AG04450 (cell line): ENCODE measurements at places on chromosomes 5 and 9. TPM values are rescaled to one million over a fixed set of nuclear protein-coding genes. Genes with fewer than 3 reads are reported as not detected.

TNFSF15 gene
- polyA plus RNA-seq: 2.6 and 2.8 TPM in 2 replicates

GRCh38 chr5:93532370-93532769 is 48.6 kb downstream of the NR2F1-AS1 start:
- DNase-seq: peak; percentile 71

SARDH gene
- polyA plus RNA-seq: 1.3 and 2.2 TPM in 2 replicates

DNA sequence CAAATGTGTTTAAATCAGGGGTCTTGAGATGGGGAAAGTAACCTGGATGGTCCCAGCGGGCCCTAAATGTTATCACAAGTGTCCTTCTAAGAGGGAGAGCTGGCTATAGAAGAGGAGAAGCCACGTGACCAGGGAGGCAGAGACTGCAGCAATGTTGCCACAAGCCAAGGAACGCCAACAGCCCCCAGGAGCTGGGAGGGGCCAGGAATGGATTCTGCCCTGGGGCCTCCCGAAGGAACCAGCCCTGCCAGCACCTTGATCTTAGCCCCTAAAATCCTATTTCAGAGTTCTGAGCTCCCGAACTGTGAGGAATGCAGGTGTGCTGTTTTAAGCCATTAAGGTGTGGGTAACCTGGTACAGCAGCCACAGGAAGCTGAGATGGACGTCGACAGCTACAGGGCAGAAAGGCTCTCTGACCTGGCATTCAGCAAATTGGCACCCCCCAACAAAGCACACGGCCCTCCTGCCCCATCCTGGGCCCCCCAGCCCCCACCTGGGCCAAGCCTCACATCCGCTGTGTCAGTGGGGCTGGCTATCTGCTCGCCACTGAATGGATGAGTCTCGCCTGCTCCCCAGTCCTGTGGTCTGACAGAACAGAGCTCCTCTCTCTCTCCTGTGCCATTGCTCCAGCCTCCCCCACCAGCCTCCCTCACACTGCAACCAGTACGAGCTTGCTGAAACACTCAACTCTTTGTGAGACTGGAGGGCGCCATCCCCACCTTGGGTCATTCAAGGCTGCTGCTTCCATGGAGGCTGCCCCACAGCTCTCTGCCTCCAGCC is 78.8 kb downstream of the ADAMTS2 start:
- no peak for DNase-seq

GRCh38 chr9:14189578-14189977 is 124.4 kb downstream of the NFIB start:
- no peak for DNase-seq

SLC6A19 gene
- not detected in 2 replicates for polyA plus RNA-seq

DNA sequence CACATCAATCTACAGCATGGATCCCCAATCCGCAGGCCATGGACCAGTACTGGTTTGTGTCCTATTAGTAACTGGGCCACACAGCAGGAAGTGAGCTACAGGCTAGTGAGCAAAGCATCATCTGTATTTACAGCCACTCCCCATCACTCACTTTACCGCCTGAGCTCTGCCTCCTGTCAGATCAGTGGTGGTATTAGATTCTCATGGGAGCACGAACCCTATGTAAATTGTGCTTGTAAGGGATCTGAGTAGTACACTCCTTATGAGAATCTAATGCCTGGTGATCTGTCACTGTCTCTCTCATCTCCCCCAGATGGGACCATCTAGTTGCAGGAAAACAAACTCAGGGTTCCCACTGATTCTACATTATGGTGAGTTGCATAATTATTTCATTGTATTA is 212.7 kb upstream of the FAM174A start:
- DNase-seq: no peak

GRCh38 chr5:125316915-125317535 is 570.6 kb upstream of the ZNF608 start:
- no peak for DNase-seq

DNA sequence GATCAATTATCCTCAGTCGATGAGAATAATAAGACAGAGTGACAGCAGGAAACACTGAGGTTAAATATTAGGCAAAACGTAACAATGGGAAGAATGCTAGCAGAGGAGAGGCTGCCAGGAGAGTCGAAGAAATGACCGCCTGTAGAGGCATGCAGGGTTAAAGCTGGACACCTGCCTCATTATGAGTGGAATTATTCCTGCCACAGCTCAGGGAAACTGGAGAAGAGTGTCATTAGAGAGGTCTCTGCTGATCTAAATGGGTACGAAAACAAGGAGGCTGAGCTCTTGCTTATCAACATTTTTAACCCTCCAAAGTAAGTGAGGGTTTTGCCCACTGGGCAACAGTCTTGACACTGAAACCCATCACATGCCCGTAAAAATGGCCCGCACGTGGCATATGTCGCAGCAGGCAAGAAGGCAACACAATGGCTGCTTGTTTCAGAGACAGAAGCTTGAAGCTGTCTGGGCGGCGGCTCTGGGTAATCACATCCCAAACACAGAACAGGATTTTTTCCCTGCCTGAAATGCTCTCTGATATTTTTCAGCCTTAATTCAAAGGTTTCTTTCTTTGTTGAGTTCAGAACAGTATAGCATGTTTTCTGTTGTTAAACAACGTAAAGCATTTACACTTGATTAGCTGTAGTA is 118.7 kb downstream of the MED27 start:
- no peak for DNase-seq

- no peak for DNase-seq
Observed at GRCh38 chr5:10792336-10792735, 31.3 kb upstream of the DAP start.

GRCh38 chr5:113336975-113337374 is 97.8 kb downstream of the TSSK1B start:
- DNase-seq: no peak

HTR4 gene
- not detected in 2 replicates for polyA plus RNA-seq

DNA sequence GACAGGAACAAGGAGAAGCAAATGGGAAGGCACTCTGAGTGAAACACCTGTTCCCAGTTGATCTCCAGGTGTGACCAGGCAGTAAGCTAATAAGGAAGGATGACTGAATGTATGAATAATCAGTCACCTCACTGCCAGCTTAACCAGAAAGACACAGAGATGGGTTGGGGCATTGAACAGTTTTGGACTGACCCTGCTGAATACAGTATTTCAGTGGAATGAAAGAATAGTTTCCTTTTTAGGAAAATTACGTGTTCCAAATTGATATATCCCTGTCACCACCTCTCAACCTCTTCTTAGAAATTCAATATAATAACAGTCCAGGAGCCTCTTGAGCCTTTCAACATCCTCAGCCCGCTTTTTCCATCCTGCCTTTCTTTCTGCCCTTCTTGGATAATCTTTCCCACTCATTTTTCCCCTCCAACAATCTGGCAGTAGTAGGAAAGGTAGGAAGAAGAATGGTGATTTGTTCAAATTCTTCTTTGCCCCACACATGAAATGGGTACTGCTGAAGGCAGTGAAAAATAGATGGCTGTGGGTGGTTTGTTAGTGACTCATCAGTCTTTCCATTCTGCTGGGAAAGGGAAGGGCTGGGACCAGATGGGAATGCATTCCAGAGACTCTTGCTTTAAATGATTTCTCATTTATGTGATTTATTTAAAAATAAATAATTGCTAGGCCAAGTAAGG is 117.9 kb downstream of the ZSWIM6 start:
- DNase-seq: peak; percentile 70

- DNase-seq: no peak
Observed at GRCh38 chr9:99085949-99086948, 18.7 kb upstream of the TGFBR1 start.

- DNase-seq: no peak
Observed at GRCh38 chr5:130541617-130542221, 623.3 kb downstream of the HINT1 start.

DRD1 gene
- polyA plus RNA-seq: 0.11 TPM in 2 replicates

ZDHHC11B gene
- polyA plus RNA-seq: not detected in 2 replicates

DNA sequence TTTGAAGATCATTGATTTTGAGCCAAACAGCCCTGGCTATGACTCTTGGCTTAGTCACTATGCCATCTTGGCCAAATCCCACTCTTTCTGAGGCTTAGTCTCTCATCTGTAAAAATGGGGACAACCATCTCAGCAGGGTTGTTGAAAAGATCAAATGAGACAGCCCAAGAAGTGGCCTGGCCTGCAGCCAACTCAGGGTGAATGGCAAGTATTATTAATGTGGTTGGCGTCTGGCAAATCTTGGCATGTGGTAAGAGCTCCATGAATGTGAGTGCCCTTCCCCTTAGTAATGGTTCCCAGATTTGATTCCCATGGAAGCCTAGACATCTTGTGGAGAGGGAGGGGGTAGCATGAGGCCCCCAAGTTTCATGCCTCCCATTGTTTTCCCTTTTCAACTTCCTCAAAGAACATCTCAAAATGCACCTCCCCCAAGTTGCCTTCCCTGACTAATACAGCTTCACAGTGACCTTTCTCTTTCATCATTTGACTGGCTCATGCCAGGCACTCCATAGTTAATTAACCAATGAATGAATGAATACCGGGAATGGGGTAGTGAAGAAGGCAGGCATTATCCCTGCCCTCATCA is 11.8 kb upstream of the TGFBI start:
- DNase-seq: no peak

PLPPR1 gene
- not detected in 2 replicates for polyA plus RNA-seq

- DNase-seq: no peak
Observed at GRCh38 chr5:66617226-66617861, 21.2 kb downstream of the MAST4 start.

DNA sequence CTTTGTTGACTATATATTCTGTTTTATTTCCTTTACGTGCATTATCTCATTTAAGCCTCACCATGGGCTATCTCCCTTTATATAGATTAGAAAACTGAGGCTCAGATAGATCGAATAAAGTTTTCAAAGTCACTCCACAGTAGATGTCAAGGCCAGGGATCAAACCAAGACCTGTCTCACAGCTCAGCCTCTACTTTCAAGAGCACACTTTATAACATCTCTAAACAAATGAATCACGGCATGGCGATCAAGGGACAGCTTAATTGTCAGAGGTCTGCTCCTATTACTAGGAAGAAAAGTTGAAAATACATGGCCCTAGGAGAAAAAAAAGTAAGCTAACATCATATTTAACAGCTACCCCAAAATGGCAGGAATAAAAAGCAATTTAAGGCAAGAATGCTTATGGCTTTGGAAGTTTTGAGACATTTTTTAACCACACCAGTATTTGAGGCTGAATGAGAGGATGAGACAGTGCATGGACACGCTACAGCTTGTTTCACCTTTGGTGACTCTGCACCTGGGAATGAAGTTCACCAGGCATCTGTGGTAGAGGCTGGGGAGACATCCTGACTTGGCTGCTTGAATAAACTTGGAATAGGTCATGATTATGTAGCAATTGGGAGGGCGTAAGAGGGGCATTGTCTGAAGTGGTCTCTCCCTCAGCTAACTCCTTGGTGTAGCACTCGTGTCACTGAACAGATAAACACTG is 486.8 kb upstream of the WWC1 start:
- no peak for DNase-seq

- DNase-seq: no peak
Observed at GRCh38 chr5:2810644-2811043, 59.2 kb upstream of the IRX2 start.

CPEB4 gene
- 20.3 and 21.3 TPM in 2 replicates for polyA plus RNA-seq

DNA sequence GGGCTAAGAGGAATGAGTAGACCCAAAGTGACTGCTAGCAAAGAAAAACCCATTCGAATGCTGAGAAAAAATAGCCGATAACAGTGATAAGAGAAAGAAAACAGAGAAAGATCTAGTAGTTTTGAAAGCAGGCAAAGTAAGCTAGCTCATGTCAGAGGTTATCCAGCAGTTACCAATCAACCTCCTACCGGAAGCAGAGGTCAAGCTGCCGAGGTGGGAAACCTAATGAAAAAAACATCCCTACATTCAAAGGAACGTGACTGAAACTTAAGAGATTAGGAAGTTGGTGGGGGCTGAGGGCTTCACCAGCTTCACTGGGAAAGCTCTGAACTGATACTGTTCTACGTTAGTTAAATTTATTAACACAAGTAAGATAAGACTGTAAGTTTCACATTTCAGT is 32.6 kb downstream of the SSBP2 start:
- no peak for DNase-seq

DNA sequence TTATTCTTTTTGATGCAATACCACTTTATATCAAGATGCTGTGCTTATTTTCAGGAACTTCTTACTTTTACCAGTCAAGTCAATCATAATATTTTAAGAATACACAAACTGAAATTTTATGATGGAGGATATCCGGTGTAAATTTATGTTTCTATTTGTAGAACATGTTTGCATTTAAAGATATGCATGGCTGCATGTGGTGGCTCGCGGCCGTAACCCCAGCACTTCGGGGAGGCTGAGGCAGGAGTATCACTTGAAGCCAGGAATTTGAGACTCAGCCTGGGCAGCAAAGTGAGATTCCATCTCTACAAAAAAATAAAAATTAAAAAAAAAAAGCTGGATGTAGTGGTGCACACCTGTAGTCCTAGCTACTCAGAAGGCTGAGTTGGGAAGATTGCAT is 73.5 kb upstream of the ALDH1A1 start:
- no peak for DNase-seq

DNA sequence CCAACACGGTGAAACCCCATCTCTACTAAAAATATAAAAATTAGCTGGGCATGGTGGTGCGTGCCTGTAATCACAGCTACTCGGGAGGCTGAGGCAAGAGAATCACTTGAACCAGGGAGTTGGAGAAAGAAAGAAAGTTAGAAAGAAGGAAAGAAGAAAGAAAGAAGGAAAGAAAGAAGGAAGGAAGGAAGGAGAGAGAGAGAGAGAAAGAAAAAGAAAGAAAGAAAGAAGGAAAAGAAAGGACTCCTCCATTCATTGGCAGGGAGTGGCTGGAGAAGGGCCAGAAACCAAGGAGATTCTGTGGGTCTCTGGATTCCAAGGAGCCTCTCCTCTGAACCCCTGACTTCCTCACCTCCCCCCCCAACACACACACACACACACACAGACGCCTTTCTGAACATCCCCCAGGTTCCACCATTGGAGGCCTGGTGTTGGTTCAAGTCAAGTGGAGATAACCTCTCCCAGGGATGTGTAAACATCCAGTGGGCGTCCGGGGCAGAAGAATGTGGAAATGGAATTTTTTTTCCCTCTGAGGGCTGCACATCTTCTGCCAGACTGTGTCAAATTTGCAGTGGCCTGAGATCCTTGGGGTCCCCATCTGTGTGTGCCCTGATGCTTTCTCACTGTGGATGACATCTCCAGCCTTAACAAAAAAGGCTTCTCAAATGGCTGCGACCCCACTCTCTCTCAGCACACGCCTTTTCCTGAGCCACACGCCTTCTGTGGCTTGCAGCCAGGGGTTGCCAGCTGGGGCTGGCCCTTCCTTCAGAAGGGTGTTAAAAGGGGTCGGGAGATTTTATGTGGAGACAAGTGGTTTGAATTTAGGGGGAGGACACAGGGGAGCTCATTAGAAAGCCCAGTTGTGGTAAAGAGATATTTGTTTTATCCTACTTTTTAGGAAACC is 109.3 kb upstream of the HAND1 start:
- DNase-seq: no peak

DNA sequence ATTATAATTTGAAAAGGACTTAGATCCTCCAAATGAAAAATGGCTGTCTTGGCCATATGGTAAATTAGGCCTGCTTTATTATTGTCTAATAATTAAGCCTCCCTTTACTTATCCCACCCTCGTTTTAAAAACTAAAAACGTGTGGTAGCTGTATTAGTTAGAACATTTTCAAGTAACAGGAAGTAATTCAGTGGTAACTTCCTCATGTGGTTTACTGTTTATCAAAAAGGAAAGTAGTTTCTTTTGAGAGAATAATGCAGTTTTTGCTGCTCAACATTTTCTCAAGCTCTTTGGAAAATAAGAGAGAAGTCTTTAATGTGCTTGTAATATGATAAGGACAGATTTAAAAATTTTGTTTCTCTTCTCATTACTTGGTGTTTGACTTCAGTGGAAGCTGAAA is 26.0 kb downstream of the ZCCHC7 start:
- no peak for DNase-seq
